ENCODE measurements at places on chromosomes 7 and 10.
A peak's percentile ranks its signal among the peaks of the same experiment; 100 is the strongest.

GRCh38 chr10:98778277-98778759 is 331.6 kb upstream of the HPS1 start:
- DNase-seq, result no peak

DNA sequence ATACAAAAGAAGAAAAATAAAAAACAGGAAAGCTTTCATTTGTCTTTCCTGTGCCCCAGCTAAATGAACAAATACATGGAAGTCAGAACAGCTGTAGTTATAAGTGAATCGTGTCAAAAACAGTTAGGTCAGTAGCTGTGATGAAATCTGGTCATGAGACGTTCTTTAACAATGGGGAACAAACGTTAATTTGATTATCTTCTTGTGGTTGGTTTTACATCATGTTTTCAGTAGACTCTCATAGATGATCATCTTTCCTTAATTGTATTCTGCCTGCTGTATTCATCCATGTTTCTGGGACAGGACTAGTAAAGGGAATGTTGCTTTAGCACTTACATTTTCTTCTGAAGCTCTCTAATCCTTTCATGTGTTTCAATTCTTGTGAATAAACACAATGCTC is 97.0 kb downstream of the PCLO start:
- no peak for DNase-seq

DNA sequence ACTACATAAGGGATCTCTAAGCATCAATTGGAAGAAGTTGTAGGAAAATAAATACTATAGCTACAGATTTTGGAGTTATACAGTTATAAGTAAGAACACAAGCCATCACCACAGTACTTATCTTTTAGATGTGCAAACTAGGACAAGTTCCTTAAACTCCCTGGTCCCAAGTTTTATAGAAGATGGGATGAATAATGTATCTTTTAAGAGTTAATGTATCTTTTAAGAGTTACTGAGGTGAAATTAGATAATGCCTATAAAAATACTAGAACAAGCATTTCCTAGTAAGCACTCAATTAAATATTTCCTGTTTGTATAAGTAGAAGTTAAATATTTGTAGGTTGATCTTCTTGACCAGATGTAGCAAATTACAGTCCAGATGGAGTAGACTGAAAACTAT is 56.8 kb downstream of the SEMA3A start:
- no peak for DNase-seq

DNA sequence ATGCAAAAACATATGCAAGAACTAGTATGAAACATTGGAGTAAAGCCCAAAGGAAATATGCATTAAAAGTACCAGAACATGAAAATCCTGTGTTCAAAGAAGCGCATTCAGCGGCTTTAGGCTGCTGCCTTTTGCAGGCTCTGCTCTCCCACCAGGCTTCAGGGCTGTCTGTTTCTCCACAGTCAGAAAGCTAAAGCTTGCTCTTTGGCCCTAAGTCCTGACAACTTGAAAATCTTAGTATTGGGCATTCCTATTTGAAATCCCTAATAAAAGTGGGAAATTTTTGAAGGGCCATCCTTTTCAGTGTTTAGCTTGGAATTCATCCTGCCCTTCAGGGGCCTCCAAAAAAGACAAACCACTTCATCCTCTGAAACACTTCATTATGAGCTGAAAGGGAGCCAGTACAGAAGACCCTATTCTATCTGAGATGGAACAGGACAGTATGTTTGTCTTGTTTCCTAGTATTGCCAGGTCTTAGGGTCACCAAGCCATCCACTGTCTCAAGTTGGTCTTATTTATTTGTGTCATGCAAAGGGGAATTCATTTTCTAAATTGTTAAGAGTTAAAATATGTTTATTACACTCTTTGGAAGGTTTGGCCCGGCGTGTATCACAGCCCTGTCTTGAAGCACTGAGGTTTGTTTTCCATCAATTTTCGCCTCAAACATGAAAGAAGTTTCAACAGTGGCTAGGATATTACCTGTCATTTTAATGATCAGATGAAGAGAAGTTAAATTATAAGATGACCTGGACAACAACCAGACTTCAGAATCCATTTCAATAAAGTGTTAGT is 326.3 kb upstream of the BMPER start:
- no peak for DNase-seq

- no peak for DNase-seq
These were observed 180.0 kb downstream of the BTAF1 start for GRCh38 chr10:92103376-92104090.

DNA sequence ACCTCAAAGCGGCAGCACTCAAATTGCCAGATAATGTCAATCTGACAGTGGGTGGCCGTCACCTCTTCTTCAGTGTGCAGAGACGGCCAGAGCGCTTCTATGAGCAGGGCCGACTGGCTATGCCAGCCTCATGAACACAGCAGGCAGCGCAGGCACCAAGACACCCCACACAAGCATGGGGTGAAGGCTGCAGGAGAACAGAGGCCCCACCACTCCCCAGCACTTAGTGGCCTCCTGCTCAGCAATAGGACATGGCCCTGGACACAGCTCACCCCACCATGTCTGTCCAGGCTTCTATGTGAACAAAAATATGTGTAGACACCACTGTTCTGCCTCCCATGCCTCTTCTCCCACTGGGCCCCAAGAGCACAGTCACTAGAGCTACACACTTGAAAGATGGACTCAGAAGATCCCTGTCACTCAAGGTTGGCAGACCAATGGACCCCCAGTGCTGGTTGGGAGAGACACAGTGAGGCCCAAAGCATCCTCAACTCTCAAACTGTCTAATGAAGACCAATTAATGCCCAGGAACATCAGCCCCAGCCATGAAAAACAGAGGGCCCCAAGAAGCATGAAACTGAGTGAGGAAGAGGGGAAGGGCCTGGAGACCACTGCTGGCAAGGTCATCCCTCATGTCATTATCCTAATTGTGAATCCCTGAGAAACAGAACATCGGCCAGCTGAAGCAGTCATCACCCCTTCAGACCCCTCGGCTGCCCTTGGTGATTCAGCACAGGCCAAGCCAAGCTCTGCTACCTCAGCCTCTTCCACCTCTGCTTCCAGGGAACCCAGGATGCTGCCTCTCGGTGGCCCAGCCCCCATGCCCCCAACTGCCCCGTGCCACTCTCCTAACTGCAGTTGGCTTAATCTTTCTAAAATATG is 77.7 kb downstream of the GRID1 start:
- DNase-seq, result no peak

- DNase-seq, result peak; percentile 35
These were observed 40.0 kb downstream of the FIGNL1 start for GRCh38 chr7:50409856-50410745.

GRCh38 chr7:114086537-114086913 is 167.7 kb upstream of the PPP1R3A start:
- DNase-seq, result peak; percentile 59

- no peak for DNase-seq
These were observed 133.0 kb upstream of the NEBL start for GRCh38 chr10:21030091-21030490.

DNA sequence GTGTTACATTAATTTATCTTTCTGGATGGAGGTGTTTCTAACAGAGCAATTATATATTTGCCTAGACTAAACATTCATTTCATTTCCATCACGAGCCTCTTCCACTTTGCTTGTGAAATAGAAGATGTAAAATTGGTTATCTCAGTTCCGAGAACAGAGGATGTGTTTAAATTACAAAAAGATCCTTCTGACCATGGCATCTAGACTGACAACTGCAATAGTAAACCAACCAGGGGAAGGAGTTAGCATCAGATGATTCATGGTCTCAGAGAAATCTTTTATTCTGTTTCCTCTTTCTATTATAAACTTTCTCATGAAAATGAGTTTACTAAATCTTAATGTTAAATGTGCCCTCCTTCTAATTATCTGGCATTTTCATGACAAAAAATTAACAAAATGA is 149.8 kb upstream of the WDR11 start:
- DNase-seq, result no peak

- no peak for DNase-seq
These were observed 18.4 kb downstream of the VTI1A start for GRCh38 chr10:112465299-112465883.

- DNase-seq, result no peak
These were observed 28.5 kb upstream of the LOXL4 start for GRCh38 chr10:98296524-98296923.

DNA sequence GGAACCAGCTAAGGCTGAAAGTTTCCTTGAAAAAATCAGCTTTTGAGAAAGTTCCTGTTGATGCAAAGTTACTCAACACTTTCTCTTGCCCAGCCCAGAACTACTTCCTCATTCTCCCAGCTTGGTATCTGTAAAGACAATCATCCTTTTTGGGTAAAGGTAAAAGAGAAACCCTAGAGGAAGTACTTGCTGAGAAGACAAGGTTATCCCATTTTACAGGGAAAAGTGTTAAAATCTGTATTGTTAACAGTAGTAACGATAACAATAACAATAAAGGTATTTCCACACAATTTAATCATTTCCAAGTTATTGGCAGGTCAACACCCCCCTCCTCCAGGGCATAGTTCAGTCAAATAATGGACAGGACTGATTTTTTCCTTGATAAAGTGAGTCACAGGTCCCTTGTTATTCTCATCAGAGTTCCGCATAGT is 2.4 kb downstream of the ALOX5 start:
- no peak for DNase-seq

- DNase-seq, result no peak
These were observed 82.4 kb upstream of the NME8 start for GRCh38 chr7:37765872-37766525.

DNA sequence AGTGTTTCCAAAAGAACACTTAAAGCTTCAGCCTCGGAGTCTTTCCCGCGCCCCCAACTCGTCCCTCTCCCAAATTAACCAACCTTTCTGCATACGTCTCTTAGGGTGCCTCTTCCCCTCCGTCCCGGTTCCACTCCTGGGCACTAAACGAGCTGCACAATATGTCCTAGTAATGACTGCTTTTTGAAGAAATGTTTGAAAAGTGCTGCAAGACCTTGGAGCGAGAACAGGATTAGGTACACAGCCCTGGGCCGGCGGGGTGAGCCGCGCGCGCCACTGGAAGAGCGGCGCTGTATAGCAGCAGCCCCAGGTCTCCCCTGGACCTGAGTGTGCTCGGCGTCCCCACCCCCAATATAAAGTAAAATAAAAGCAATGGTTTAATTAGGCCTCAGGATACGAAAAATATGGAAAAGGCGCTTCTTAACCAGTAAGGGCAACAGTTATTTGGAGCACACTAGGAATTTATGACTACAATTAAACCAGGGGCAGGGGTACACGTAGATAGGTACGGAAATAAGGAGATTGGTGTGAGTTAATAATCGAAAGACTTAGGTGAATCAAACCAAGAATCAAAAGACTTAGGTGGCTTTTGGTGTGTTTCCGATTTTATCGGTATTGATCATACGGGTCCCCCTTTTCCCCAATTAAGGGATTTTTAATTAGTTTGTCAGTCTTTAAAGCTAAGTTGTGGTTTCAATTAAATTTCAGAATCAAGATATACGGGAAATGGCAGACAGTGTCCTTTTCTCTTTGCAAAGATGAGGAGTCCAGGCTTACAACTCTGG is 1.9 kb downstream of the TET1 start:
- no peak for DNase-seq

DNA sequence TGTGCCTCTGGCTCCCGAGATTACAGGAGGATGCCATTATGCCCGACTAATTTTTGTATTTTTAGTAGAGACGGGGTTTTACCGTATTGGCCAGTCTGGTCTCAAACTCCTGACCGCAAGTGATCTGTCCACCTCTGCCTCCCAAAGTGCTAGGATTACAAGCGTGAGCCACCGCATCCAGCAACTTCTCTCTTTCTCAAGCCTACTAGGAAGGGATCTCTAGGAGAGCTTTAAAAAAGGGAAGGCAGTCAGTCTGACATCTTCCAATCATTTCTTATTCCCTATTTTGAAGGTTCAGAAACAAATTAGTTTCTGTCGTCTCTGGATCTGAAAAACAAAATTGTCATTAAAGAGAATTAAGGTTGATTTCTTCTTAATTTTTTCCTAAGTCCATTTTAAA is 2.5 kb upstream of the TMEM26 start:
- DNase-seq, result no peak

DNA sequence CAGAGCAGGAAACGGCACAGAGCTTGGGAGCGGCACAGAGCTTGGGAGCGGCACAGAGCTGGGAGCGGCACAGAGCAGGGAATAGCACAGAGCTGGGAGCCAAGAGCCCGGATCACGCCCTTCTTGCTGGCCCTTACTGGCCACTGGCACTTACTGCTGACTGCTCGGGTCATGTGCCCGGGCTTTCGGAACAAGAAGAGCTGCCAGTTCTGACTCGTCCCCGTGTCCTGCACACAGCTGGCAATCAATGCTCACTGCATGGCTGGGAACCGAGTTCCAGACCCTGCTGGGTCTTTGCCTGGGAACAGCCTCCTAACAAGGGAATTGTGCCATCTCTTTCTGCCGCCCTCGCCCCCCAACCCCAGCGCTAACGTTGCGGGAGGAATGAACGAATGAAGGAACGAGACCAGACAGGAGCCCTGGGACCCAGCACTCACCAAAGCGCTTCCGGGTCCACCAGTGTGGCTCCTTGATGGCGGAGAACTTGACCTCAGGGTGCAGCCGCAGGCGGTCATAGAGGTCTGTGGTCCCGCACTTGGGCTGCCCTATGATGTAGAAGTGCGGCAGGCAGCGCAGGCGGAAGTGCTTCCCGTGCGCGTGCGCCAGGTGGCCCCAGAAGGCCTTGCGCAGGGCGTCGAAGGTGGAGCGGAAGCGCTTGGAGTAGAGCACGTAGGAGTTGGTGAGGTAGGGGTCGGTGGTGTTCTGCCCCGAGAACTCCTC is 49.1 kb downstream of the CHST15 start:
- no peak for DNase-seq

DNA sequence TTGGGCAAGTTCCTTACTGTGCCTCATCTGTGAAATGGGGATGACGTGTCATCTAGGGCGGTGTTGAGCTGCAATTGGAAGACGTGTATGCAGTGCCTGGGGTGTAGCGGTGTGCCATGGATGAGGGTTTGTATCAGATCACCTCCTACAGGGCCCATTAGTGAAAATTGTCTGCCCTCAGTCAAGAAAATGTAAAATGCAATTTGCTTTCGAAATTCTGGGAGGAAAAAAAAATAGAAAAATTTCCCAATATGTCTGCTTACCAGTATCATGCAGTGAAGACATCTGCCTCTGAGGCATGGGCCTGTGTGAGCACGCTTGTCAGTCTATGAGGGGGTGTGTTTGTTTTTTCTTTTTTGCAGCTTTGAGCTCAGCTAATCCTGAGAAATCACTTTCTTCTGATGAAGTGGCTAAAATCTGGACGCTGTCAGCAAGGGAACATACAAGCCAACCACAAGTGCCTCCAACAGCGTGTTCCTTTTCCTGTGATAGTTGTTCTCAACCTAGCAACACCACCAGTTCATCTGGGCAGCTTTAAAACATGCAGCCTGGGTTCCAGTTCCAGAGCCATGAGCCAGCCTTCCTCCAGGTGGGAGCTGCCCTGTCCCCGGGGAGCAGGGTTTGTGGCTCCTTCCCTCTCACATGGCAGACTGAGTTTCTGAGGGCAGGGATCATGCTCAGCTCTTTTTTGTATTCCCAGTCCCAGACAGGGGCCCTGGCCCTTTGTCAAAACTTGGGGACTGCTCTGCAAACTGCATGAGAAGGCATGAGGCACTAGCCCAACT is 10.3 kb downstream of the FAM241B start:
- no peak for DNase-seq

All from left colon (tissue), 2 donors.